ENCODE measurements at places on chromosomes 11 and 22.

GRCh38 chr11:57387289-57388030 lies 3.0 kb downstream of the PRG2 start:
- no peak for DNase-seq

DNA sequence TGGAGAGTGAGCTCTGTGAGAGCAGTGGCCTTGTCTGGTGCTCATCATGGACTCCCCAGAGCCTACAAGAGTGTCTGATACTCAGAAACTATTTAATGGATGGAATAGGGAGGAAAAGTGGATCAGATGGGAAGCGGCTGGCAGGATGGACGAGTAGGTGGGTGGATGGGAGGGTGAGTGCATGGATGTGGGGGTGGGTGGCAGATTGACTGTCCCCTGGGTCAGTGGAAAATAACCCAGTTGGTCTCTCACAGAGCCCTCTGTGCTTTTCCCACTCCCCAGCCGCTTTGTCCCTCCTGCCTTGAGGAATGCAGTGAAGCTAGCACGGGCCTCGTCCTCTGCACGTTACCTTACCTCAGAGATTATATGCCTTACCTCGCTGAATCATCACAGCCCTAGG lies 5.9 kb downstream of the SPI1 start:
- no peak for DNase-seq

DNA sequence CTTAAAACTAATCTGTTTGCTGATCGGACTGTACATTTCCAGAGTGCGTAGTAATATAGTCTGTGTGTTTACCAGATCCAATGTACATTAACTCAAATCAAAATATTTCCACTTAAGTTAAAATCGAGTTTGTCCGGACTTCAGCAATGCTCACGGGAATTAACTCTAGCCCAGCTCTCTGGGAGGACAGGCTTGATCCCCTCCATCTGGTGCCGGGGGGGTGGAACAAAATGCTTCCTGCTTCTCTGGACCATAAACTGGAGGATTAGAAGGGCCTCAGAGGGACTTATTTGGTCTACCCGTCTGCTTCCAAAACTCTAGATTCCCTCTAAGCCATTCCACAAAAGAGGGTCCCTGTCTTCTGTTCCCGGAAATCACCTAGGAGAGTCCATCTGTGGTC lies 511.2 kb downstream of the BUD13 start:
- no peak for DNase-seq

DNA sequence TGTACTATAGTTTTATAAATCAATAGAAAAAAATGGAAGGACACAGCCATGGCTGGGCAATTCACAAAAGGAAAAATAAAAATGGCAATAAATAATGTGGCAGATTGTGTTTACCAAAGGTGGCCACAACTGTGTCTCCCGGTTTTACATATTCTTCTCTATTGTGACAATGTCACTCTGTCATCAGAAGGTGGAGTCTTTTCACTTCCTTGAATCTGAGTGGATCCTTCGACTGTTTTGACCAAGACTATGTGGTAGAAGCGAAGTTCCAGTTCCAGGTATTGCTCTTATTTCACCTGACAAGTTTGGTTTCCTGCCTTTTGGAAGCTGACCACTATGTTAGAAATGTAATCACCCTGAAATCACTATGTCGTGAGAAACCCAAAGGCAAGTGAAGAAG lies 31.0 kb upstream of the HSD17B12 start:
- no peak for DNase-seq

- DNase-seq = no peak
These were observed 186.5 kb downstream of the SNX19 start for GRCh38 chr11:130729678-130730300.

- peak; percentile 21 for DNase-seq
These were observed 10.0 kb upstream of the MMP1 start for GRCh38 chr11:102807921-102808320.

DNA sequence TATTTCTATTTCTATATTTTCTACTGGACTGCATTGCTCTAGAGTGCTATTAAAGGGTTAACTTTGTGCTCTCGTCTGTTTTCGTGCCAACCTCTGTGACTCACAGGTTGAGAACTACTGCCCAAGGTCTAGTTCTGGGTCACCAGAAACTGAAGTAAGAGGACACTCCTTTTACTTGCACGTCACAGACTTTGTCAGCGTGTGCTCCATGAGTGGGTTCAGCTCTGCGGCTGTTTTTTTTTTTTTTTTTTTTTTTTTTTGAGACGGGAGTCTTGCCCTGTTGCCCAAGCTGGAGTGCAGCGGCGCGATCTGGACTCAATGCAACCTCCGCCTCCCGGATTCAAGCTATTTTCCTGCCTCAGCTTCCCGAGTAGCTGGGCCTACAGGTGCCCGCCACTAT lies 49.8 kb downstream of the CLMP start:
- DNase-seq = no peak

DNA sequence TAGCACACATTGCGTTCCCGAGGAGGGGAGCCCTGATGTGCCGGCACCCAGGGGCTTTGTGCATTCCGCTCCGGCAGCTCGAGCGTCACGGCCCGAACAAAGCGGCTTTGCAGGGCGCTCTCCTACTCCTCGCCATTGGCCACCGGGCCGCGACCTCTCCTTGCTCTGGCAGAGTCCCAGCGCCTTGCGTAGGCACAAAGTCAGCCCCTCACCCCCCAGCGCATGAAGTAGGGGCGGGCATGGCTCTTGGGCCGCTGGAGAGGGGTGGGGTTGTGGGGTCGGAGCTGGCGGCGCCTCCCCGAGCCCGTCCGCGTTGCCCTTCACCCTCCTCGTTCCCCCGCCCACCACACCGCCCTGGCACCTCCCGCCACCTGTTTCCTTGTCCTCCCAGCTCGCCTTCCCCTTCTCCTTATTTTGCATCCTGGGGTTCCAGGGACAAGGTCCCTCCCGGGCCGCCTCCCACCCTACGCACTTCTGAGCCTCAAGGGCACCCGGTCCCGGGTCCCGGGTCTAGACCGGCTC lies 753 bp upstream of the PPARA start:
- peak; percentile 9 for DNase-seq

GRCh38 chr11:44176546-44177213 lies 81.2 kb downstream of the EXT2 start:
- no peak for DNase-seq

DNA sequence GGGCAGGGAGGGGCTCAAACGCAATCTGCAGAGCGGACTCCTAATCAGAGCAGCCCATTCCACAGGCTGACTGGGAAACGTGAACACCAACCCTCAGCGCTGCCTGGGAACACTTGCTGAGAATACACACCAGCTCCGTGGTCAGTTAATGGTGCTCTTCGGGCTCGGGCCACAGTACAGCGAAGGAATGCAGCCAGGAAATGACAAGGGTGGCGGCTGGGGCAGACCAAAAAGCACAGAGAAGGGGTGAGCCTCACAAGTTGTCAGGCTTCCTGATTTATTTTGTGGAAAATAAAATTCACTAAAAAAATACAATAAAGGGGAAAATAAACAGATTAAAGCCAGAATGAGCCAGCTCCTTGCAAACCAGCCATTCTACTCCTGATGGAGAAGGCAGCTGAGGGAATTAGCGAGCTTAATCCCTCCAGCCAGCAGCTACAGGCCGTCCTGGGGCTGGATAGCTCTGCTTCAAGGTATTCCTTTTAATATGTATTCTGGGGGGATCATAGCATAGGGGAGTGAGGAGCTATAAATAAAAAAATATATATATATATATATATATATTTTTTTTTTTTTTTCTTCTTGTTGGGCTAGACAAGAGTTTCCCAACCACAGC lies 165.5 kb upstream of the NTM start:
- no peak for DNase-seq

DNA sequence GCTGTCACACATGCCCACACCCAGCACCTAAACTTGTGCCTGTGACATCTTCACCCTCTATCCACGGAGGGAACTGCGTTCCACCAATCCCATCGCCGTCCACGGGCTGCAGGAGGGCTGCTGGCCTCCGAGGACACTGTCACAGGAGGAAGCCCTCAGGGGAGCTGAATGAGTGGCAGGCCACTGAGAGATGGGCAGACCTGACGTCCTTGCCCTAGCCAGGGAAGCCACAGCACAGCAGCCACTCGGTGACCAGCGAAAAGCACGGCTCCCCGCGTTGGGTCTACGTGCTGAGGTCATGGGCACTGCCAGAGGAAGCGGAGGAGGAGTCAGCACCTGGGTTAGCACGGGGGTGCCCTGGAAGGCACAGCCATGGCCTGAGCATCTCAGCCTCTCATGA lies 50.5 kb downstream of the IGSF9B start:
- no peak for DNase-seq

- DNase-seq = no peak
These were observed 696 bp upstream of the MICAL2 start for GRCh38 chr11:12109591-12110196.

DNA sequence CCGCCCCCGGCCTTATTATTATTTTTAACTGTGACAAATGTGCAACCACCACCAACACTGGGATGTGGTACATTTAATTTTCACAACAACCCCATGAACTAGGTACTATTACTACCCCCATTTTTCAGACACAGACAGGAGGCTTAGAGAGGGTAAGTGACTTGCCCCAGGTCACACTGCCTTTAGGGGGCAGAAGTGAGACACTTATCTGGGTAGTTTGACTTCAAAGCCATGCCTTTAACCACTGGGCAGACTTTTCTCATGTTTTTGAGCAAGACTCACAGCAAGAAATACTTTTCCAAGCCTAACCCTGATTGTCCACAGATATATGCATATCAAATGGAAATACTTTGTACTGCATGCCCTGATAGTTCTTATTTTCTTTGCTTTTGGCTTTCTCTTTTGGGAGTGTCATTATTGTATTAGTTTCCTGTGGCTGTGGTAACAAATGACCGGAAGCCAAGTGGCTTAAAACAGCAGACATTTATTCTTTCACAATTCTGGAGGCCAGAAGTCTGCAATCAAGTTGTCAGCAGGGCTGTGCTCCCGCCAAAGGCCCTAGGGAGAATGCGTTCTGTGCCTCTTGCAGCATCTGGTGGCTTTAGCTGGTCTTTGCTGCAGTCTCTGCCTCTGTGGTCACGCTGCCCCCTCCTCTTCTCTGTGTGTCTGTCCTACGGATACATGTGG lies 110.8 kb downstream of the GRIK4 start:
- peak; percentile 54 for DNase-seq
